ENCODE measurements at places on chromosomes 12 and 14.

GRCh38 chr14:74476607-74477006, 16.5 kb downstream of the NPC2 start:
- no peak for DNase-seq

DNA sequence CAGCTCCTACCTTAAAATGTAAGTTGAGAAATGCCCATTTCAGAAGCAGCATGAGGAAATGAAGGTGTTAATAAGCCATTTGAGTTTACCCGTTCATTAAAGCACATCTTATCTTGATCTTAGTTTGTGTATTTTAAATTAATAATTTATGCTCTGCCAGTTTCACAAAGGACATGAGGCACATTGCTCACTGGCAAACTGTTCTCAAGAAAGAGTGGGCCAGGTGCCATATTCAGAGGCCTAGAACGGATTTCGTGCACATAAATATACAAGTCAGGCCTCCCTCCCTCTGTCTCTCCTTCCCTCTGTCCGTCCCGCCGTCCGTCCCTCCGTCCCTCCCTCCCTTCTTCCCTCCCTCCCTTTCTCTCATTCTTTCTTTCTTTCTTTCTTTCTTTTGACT, 29.5 kb downstream of the CPM start:
- no peak for DNase-seq

DNA sequence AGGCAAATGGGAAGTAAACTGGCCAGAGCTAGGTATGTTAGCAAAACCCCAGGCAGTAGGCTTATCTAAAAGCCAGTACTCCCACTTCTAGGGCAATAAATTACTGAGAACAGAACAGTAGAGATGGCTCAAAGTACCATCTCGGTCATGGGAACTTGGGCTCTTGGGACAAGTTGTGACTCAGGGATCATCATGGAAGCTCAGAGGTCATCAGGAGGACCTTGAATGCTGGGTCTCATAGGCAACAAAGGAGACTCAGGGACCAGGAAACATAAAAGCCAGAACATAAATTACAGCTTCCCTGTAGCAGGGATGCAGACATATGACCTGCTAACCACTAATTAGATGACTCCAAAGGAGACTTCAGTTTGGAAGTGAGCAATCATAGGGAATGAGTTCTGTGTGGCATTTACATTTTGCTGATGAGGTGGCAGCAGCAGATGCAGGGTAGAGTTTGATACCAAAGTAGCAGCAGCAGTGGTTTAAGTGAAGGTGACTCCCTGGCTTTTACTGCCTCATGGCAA, 97.6 kb upstream of the SCAF11 start:
- DNase-seq: no peak

GRCh38 chr14:74980398-74980730, 22.4 kb upstream of the EIF2B2 start:
- DNase-seq: no peak

DNA sequence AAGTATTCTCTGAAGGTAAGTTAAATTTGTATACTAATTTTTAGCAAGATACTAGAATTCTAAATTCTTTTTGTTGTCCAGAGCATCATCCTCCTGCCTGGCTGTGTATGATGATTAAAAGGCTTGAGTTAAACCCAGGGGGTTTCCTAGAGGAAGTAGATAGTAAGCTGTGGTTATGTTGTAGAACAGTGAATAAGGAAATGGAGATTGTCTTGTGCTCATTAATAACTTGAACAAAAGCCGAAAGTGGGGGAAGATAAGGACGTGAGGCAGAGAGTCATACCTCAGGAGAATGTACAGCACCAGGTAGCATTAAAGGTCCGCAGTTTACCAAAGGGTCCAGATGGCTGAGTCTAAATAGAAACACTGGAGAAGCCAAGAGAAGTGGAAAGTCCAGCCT, 42.0 kb downstream of the CKB start:
- DNase-seq: no peak

- DNase-seq: no peak
Observed at GRCh38 chr14:52829527-52830185, 38.2 kb upstream of the GNPNAT1 start.

GRCh38 chr12:71601546-71601945, 62.1 kb downstream of the ZFC3H1 start:
- peak; percentile 17 for DNase-seq

- peak; percentile 28 for DNase-seq
Observed at GRCh38 chr12:127388985-127389384, 878.0 kb upstream of the TMEM132C start.

- peak; percentile 48 for DNase-seq
Observed at GRCh38 chr14:92456215-92457015, 57.2 kb upstream of the RIN3 start.
